ENCODE measurements at places on chromosomes 1 and 21.

- DNase-seq: no peak
These were observed 7.6 kb downstream of the SIM2 start for GRCh38 chr21:36706482-36706852.

GRCh38 chr1:248897412-248898337 is 8.4 kb upstream of the PGBD2 start:
- DNase-seq: no peak

DNA sequence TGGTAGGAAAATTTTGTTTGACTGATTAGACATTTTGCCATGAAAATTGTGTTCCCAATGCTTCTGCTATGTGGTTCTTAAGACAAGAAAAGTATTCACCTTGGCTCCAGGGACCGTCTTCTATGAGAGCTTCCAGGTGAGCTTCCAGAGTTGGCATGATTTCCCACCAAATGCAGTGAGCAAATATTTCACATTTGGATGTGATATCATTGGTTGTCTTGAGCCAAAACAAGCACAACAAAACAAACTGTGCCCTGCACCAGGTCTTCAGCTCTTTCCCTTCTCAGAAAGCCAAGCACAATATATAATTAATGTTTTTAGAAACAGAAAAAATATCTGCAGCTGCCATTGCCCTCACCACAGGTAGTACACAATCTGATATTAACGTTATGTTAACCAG is 1009.0 kb downstream of the PLA2G4A start:
- no peak for DNase-seq

- no peak for DNase-seq
These were observed 263.1 kb downstream of the CAMTA1 start for GRCh38 chr1:7048395-7048794.

DNA sequence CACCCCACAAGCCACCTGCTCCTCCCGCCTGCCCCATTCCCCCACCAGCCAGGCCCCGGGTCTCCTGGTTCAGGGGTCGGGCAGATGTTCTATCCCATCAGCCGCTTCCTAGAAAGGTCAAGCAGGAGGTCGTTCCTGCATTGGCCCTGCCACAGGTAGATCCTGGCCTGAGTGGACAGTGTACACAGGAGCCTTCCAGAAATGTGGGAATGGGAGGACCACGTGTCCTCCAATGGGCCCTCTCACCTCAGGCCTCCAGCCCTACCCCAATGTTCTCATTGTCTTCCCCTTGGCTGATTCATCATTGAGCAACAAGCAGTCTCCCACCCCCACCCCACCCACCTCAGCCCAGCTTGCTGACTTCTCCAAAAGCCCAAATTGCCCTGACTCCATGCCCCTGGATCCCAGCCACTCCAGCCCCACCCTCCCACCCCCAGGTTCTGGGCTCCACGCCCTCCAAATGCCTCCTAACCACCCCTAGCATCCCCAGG is 2.1 kb downstream of the S100A16 start:
- no peak for DNase-seq

DNA sequence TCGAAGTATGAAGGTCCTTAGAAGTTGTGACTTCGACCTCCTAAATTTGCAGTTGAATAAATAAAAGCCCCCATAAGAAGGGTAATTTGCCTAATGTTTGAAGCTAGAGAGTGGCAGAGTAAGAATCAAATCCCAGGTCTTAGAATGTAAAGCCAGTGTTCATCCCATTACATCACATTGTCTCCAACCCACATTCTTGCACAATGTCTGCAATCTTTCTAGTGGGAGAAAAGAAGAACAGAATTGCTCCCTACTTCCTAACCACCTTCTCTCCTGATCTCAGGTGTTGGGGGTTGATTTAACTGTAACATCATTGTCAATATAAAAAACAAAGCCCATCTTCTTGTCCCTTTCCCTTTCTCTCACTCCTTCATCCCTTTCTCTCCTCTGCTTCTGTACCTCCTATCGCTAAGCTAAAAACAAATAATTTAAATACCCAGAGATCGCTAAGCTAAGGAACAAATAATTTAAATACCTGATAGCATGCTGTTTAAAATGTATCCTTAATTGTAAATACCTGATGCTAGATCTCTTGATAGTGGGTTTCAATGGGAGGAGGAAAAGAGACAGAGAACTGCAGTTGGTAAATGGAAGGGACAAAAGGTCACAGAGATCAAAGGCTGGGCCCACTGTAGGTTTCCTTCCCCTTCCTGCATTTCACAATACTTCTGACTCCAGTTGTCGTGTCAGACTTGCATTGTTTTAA is 32.1 kb upstream of the CCDC190 start:
- no peak for DNase-seq

GRCh38 chr1:24022581-24023361 is 42.6 kb upstream of the SRSF10 start:
- DNase-seq: no peak

DNA sequence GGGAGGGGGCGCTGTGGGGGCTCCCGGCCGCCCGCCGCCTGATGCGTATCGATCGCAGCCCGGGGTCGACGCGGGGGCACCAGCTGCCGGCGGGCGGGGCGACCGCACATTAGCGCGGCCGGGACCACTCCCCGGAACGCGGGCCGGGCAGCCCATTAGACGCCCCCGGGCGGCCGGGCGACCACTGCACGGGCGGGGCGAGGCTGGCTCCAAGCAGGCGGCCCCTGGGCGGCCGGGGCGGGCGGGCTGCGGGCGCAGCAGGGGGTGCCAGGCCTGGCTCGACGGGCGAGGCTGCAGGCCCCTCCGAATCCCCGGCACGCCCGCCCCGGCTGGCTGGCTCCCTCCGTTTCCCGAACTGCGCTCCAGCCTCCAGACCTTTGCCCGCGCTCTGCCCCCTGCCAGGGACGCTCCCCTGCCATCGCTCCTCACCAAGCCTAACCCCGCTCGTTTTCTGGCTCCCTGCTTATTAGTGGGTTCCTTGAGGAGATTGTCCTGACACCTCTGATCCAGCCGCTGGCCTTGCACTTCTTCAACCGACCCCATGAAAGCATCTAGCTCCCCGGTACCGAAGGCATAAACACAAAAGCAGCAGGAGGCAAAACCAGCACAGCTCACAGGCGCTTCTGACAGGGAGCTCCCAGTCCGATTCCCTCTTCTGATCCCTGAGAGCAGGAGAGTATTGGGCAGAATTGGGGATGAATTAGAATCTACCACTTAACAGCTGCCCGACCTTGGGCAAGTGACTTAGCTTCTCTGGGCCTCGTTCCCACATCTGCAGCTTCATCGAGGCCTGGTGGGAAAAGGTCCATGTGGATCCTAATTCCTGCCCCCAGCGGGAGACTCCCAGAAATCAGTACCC is 92.6 kb upstream of the CASZ1 start:
- no peak for DNase-seq

GRCh38 chr1:174742805-174743653 is 256.7 kb upstream of the CACYBP start:
- DNase-seq: no peak

- no peak for DNase-seq
These were observed 128.8 kb downstream of the ADSS2 start for GRCh38 chr1:244322791-244323521.

DNA sequence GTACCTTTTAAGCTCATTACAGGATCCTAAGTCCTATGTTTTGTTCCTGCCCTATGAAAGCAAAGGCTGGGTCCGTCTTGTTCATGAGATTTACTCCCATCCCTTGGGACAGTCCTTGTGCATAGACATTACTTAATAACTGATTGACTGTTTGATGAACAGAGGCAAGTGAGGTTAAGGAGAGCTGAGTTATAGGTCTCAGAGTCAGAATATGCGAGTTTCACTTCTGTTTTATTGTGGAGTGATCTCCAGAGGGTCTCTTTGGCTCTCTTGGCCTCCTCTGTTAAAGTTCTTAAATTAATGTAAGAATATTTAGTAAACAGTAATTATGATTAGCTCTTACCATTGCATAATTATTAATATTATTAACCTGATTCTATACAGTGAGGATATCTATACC is 52.6 kb downstream of the BRINP2 start:
- DNase-seq: no peak
